ENCODE measurements at places on chromosomes 5 and 9.

GRCh38 chr5:139396691-139397090 lies 1.8 kb upstream of the PROB1 start:
- DNase-seq: no peak

DNA sequence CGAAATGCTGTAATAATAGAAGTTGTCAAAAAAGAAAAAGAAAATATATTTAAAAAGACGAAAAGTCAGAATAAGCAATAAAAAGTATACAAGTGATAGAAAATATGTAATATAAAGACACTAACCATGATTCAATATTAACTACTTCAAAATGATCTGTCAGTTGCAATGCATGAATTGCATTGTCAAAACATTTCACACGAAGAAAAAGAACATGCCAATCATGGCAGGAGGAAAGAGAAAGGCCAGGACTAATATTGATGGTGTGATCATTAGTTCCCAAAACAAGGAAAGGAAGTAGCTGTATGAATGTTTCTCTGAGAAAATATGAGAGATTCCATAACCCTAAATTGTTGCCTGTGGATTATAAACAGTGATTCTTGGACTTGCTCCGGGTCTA lies 7.4 kb upstream of the GRAMD2B start:
- no peak for DNase-seq

- DNase-seq: no peak
Observed at GRCh38 chr5:39854771-39855410, 430.1 kb upstream of the DAB2 start.

- no peak for DNase-seq
Observed at GRCh38 chr5:108905805-108906204, 158.1 kb downstream of the FER start.

GRCh38 chr5:126370796-126371718 lies 52.2 kb upstream of the GRAMD2B start:
- no peak for DNase-seq

DNA sequence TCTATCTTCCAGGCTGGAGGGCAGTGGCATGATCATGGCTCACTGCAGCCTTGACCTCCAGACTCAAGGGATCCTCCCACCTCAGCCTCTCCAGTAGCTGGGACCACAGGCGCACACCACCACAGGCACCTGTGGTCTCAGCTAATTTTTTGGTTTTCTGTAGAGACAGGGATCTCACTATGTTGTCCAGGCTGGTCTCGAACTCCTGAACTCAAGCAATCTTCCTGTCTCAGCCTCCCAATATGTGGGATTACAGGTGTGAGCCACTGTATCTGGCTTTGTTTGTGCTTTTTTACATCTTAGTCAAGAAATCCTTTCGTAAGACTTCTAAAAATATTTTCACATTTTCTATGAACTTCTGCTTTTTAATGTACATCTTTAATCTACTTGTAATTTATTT lies 116.9 kb downstream of the DENND1A start:
- no peak for DNase-seq

DNA sequence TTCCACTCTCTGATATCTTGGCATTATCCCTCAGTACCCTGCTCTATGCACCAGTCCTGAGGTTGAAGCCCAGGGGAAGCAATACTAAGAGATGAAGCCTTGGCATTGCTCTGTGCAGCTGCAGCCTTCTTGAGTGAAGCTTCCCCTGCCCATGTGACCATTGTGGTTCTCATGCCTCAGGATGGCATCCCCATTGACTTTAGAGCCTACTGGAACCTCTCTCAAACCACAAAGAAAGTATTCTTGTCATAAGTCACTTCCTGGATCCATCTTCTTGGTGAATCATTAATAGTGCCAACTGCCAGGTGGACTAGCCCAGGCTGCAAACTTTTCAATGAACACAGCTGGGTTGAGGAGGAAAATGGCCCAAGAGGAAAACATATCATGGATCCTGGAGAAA lies 283.9 kb upstream of the RFX3 start:
- no peak for DNase-seq

- DNase-seq: no peak
Observed at GRCh38 chr5:20114526-20114925, 126.5 kb upstream of the CDH18 start.

- no peak for DNase-seq
Observed at GRCh38 chr9:129517006-129517405, 103.9 kb downstream of the C9orf50 start.

DNA sequence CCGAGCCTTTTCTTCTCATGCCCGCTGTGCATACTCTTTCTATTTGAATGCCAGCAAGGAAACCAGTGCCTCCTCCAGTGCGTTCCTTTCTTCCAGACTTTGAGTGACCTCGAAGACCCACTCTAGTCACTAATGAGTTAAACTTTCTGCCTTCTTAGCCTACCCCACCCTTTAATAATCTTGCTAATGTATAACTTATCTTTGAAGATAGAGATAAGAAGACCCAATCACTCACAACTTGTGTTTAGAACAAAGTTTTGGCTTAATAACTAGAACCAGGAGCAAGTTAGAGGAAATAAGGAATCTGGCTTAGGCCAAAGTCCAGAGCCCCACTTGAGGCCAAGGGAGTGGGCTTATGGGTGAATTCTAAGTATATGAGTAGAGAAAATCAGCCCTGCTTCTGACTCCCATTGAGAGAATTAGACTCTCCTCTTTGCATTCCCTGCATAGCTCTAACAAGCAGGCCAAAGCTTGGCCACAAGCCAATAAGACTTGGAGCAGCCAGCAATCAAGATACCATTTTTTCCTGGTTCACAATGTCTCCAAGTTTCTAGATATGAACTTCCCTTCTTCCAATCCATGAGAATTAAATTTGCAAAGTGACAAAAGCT lies 181.5 kb upstream of the PIK3R1 start:
- DNase-seq: no peak

GRCh38 chr9:137294091-137294680 lies 7.9 kb downstream of the NRARP start:
- no peak for DNase-seq

GRCh38 chr5:171469326-171469725 lies 49.9 kb downstream of the FGF18 start:
- no peak for DNase-seq

DNA sequence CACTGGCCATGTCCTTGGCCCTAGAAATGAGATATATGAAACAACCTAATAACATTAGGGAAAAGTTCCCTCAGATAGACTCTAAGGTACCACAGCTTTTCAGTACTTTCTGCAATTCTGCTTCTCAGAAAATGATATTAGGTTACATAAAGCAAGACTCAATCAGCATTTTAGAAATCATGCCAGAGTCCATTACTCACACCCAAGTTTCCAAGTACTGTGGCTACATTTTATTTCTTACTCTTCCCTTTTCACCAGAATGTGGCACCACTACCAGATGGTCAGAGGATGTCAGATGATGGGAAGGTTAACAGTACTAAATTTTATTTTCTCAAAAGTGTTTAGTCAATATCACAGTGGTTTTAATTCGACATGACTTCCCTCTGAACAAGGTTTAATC lies 217.2 kb downstream of the MLLT3 start:
- DNase-seq: peak; percentile 46

- no peak for DNase-seq
Observed at GRCh38 chr5:176823869-176824412, 13.6 kb downstream of the UNC5A start.

- no peak for DNase-seq
Observed at GRCh38 chr5:134550271-134551214, 25.1 kb downstream of the JADE2 start.

DNA sequence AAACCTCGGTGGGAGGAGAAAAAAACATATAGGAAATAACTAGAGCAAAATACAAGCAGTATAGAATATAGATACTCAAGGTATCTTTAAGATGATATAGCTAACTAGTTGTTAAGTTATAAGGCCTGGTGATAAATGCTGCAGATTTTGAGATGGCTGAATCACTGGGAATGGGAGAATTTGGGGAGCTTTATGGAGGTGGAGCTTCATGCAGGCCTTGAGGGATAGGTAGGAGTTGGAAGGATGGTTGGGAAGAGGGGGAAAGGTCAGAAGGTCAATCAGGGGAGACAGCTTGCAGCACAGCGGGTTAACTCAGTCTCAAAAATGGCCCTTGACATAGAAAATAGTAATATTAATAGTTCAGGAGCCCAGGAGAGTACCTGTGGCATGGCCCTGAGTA lies 34.8 kb downstream of the RAI14 start:
- no peak for DNase-seq

GRCh38 chr5:146630472-146630871 lies 114.5 kb upstream of the GPR151 start:
- no peak for DNase-seq

GRCh38 chr9:112809351-112809848 lies 58.8 kb downstream of the SNX30 start:
- DNase-seq: no peak

DNA sequence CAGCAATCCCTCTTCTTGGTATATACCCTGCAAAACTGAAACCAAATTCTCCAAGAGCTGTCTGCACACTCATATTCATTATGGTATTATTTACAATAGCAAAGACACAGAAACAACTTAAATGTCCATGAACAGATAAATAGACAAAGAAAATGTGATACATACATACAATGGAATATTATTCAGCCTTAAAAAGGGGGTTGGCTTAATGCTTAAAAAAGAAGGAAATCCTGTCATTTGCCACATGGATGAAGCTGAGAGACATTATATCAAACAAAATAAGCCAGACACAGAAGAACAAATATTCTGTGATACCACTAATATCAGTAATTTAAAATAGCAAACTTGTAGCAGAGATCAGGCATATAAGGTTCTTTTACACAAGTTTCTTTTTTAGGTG lies 46.5 kb upstream of the GAS1 start:
- DNase-seq: no peak

DNA sequence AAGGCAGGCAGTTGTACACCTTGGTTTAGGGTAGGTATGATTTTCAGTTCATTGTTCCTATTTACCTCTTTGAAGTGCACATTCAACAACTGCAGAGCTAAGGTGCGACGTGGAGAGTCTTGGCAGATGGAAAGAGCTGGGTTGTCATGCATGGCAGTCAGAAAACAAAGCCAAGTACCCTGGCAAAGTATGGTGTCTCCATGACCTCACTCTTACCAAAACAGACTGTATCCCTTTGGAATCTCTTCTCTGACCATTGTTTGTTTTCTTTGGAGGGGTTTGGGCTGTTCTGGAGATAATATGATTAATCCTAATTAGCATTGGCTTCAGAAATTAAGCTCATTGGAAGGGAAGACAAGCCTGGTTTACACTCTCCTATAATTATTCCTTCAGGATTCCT lies 665.7 kb downstream of the DNAH5 start:
- no peak for DNase-seq
